ENCODE measurements at places on chromosomes 2 and 18. TPM values are rescaled to one million over a fixed set of nuclear protein-coding genes. Genes with fewer than 3 reads are reported as not detected.

Gene KIF5C
- total RNA-seq = 8.1 TPM

Gene TMEM247
- total RNA-seq = not detected

Gene CHAC2
- total RNA-seq = 0.85 TPM

Gene ZNF804A
- not detected for total RNA-seq

DNA sequence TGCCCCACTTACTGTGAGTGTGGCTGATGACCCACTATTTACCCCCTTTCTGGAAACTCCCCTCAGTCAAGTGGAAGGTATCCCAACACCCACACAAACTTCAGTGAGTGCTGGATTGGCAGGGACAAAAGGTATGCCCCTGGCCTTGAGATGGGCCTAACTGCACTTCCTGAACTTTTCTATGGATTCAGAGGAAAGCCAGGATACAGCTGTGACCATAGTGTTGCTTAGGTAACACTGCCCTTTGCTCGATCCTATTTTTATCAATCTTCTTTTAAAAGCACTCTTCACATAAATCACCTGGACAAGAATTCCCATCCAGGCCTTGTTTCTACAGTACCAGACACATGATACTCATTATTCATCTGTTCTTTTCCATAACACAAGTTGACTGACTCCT, 671.5 kb upstream of the SLC8A1 start:
- DNase-seq = no peak
- H3K27me3 ChIP-seq = no peaks in the 10 kb centered on the region
- H3K4me1 ChIP-seq = no peaks in the 10 kb centered on the region
- H3K4me3 ChIP-seq = no peak overlapping the region

- H3K27ac ChIP-seq = no peak overlapping the region
- DNase-seq = no peak
- peaks cover 3% of the 10 kb centered on the region for H3K4me1 ChIP-seq
- H3K4me3 ChIP-seq = no peak overlapping the region
- H3K27me3 ChIP-seq = no peaks in the 10 kb centered on the region
Observed at GRCh38 chr2:65077898-65078297, 21.7 kb downstream of the CEP68 start.

DNA sequence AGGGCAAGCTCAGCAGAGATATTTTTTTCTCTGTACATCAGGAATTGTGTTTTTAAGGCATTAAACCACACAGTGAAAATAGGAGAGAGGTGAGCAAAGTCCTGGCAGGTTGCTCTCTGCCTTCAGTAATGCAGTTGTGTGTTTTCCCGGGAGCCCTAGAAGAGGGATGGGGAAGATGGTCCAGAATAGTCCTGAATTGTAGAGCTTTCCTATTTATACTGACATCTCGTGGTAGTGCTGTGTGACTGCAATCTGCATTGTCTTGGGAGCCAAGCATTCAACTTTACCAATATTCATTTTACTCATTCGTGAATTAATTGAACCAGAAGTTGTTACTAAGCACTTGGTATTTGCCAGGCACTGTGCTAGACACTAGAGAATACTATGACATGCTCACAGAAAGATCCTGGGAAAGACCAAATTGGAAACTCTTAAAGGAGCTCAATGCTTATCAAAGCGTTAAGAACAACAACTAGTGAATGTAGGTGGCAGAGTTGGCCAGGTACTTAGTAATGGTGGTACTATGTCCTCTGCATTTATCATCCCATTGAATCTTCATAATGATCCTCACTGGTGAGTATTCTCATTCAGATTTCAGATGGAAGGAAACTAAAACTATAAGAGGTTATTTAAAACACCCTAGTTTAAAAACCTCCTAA, 214.6 kb downstream of the TRIB2 start:
- H3K4me3 ChIP-seq = no peak overlapping the region
- no peaks in the 10 kb centered on the region for H3K4me1 ChIP-seq
- peak; percentile 37 for DNase-seq
- H3K36me3 ChIP-seq = no peaks in the 10 kb centered on the region
- no peak overlapping the region for H3K27ac ChIP-seq

DNA sequence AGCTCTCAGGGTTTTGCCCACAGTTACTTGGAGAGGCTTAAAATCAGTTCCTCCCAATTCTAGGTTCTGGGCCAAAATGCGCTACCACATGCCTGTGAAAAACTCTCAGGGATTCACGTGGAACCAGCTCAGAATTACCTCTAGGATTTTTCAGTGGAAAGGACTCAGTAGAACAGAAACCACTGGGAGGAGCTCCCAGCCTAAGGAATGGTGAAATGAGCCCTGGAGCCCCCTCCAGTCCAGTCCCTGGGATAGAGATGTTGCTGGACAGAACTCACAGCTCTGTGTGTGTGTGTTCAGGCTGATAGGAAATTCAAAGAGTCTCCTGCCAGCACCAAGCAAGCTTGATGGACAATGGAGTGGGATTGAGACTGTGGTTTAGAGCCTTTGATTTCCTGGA, 21.1 kb upstream of the SLC9A4 start:
- H3K4me1 ChIP-seq = no peaks in the 10 kb centered on the region
- no peak for DNase-seq
- H3K4me3 ChIP-seq = no peak overlapping the region
- no peaks in the 10 kb centered on the region for H3K27me3 ChIP-seq
- no peak overlapping the region for H3K27ac ChIP-seq

- H3K4me1 ChIP-seq = no peaks in the 10 kb centered on the region
- no peak overlapping the region for H3K4me3 ChIP-seq
- H3K27me3 ChIP-seq = no peaks in the 10 kb centered on the region
- no peak overlapping the region for H3K27ac ChIP-seq
Observed at GRCh38 chr18:28039078-28039477, 137.9 kb downstream of the CDH2 start.

- H3K27me3 ChIP-seq = no peaks in the 10 kb centered on the region
- no peak overlapping the region for H3K27ac ChIP-seq
Observed at GRCh38 chr18:73544617-73545016, 603.0 kb downstream of the FBXO15 start.

GRCh38 chr2:30283931-30284565, 52.7 kb downstream of the LBH start:
- H3K27ac ChIP-seq = no peak overlapping the region
- peaks cover 10% of the 10 kb centered on the region for H3K4me1 ChIP-seq
- DNase-seq = no peak
- H3K4me3 ChIP-seq = no peak overlapping the region

Data from CD4-positive, alpha-beta T cell (primary cell).